ENCODE measurements at places on chromosomes 11 and 22.

GRCh38 chr11:10514202-10514601 lies 26.8 kb downstream of the RNF141 start:
- DNase-seq, result peak; percentile 6

- no peak for DNase-seq
Measured at GRCh38 chr11:117719480-117719879, 77.5 kb downstream of the DSCAML1 start.

DNA sequence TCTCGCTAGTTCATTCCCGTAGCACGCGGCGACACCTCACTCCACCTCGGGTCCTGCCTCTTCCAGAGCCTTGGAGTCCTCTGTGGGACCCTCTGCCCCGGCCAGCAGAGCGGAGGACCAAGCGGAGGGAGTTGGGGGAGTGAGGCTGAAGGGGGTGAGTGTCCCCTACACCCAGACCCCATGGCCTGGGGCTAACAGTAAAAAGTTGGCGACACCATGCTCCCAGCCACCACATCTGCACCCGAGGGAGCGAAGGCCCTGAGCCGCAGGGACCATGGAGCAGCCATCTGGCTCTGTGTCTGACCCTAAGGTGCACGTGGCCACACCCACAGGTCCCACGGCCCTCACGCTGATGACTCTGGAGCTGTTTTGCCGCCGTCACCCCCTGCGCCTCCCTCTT lies 293.8 kb downstream of the BRD1 start:
- no peak for DNase-seq

GRCh38 chr11:102488208-102488607 lies 35.6 kb upstream of the TMEM123 start:
- DNase-seq, result no peak

- DNase-seq, result no peak
Measured at GRCh38 chr11:84825106-84825660, 802.0 kb downstream of the DLG2 start.

DNA sequence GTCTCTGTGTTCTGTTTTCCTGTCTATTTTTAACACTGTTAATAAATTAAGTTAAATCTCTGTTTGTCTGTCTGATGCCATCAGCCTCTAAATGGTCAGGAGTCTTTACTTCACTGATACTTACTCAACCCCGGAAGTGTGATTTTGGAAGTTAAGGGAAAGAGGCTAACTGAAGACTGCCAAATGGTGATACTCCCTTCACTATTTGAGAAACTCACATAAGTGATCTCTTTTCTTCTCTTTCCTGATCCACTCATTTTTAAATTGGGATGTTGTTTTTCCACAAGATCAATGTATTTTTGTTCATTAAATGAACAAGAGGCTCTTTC lies 389 bp upstream of the CASP12 start:
- no peak for DNase-seq

All from COR-L47 (cell line).